NCI-H2081 (cell line): ENCODE measurements at places on chromosomes 13 and 19.
A peak's percentile ranks its signal among the peaks of the same experiment; 100 is the strongest.

DNA sequence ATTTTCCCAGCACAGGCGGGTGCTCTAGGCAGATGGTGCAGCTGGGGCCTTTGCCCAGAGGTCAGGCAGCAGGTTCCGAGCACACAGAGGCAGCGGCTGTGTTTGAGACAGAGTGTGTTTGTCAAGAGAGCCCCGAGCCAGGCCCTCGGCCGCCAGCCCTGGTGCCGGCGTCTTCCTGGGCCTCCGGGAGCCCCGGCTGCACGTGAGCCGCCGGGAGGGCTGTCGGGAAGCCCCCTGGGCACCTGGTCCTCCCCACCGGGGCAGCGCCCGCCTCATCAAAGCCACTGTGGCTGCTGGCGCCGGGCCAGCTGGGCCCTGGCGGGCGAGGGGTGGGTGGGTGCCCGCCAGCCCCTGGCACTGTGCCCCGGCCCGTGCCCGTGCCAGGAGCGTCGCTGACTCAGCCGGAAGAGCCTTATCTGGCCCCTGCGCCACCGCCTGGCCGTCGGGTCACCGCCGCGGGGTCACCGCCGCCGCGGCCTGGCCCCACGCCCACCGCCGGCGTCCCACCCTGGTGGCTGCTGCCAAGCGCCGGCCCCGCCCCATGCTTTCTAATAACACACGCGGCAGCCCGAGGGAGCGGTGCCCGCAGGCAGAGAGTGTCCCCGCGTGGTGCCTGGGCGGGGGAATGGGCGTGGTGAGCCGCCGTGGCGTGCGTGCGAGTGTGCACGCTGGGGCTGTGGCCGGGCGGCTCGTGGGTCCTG, 14.9 kb downstream of the ARID3A start:
- DNase-seq, result peak; percentile 87

DNA sequence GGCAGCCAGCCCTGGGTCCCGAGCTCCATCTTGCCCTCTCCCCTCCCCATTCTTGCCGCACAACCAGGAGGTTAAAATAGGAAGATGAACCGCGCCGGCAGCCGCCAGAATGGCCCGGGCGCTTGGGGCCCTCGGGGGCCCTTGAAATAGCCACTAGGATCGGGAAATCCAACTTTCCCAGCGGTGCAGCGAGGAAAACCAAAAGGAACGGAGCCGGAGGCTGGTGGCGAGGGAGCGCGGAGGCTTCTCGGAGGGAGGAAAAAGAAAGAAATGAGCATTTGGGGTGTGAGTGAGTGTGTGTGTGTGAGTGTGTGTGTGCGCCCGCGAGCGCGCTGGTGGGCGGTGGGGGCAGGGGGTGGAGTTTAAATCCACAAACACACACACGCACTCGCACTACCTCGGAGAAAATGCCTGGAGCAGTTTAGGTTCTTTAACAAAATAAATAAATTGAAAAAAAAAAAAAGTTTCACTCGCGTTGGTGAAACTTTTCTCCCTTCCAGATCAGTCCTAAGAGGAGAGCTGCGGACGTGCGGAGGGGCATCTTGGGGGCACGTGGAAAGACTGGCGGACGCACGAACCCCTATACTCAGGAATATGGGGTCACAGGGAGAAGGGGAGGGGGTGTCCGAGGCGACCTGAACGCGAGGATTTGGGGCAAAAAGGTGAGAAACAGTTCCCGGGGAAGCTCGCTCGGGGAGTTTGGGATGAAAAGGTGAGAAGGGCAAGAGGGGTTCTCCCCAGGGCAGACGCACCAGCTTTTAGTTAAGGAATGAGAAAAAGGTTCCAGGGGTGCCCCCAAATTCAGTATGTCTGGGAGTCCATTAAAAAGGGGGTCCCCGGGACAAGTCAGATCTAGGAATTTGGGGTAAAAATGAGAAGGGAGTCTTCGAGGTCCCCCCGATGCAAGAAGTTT, 1.3 kb downstream of the RFX2 start:
- DNase-seq, result peak; percentile 43

GRCh38 chr19:38793671-38794070, 4.7 kb downstream of the LGALS7B start:
- no peak for DNase-seq

DNA sequence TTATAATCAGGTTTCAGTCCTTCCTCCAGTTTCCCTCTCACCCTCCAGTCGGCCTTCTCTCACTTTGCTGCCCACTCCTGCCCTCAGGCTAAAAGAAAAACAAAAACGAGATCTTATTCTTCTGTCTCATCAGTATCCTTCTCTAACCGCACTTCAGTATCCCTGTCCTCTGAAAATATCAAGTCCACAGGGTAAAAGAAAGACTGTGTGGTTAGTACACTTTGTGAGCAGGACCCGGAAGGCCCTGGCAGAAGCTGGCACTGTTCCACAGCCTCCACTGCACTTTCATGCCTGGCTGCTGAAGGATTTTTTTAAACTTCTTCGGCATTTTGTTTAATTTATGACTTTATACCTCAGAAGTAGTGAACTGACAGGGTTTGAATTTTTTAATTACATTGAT, 51.8 kb downstream of the TM9SF2 start:
- DNase-seq, result no peak

DNA sequence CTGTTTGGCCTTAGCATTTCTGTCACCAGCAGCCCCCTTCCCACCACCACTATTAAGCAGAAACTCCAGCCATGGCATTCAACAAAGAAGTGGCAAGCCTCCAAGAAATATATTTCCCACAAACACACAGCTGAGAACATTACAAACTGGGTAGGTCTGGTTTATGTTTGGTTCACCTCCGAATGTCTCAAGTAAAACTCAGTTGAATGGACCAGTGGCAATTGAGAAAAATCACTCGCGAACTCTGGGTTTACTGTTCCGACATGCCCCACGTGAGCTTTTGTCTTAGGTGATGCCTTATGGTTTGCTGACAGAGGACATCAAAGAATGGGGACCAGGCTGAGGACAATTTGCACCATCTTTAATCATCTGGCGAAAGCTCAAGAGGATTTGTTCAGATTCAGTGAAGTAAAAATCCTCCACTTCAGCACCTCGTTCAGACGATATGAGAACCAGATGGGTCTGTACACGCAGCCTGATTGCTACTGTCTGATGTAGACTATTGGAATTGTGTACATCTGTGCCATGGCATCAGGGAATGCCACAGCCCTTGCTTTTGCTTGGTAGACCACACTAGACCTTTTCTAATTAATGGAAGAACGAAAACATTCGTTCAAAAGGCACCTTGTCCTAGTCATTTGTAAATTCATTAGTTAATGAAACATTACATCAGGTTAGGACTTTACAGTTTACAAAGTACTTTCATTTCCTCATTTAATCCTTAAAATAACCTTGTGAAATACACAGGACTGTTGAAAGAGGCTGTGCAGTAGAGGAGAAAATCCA, 59.4 kb downstream of the SLC10A2 start:
- no peak for DNase-seq

DNA sequence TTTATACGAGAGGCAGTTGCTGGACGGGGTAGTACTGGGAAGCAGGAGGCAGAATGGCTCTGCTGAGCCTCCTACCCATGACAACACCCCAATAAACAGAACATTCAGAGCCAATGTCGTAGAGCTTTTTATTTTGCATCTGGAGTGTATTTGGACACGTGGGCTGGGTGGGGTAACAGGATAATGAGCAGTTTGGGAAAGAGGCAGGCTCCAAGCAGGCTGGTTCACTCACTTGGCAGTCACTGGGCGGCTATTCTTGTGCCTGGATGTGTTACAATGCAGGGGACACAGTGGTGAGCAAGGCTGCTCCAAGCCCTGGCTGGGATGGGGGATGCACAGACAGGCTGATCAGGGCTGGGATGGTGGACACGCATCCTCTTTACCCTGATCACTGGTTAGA, 9.5 kb downstream of the ACTMAP start:
- no peak for DNase-seq

DNA sequence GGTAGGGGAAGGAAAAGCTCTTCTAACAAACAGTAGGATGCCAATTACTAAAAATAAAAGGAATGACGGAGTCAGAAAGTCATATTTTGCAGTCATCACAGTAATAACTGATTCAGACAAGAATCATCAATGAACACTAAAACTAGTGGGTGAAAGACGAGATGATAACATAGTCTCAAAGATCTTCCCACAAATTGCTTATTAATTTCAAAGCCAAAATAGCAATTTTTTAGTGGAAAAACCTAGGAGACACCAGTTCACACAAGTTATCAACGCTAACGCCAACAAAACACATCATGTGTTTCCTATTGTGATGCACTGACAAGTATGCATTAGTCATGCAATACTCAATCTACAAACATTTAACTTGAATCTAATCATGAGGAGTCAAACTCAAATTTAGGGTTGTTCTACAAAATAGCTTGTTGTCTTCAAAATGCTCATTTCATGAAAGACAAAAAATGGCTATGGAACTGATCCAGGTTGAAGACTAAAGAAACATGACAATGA, 18.6 kb downstream of the ZNF233 start:
- no peak for DNase-seq

DNA sequence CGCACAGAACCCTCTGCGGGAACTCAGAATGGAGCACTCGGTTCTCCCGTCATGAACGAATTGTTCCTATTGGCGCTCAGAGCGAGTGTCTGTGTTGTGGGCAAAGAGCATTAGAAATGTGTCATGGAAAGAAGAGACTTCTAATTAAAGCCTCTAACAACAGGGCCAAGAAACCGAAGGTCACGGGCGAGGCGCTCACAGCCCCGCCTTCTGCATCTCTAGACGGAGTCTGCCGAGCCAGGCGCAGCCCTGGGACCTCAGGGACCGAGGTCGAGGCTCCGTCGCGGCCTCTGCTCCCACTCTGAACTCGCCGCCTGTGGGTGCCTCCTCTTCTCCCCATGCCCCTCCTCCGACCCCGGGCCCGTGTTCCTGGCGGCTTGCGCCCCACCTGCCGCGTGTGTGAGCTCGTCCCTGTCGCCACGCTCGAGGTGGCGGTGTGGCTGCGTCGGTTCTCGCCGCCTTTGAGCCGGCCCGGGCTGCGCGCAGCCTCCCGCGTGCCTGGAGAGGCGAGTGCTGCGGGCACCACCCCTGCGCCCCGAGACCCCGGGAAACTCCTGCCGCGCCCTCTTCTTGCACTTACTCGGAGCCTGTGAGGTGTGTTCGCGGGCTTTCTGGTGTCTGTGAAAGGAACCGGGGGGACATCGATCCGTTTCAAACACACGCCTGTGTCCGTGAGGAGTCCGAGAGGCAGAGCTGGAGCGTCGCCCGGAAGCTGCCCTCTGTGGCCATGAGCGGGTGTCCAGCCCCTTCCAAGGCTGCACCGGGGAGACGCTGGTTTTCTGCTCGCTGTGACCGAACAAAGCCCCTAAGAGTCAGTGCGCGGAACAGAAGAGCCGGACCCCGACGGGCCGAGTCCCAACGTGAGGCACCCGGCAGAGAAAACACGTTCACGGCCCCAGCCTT, 45.4 kb upstream of the SPACA7 start:
- no peak for DNase-seq

- DNase-seq, result no peak
Observed at GRCh38 chr19:21750586-21751128, 16.7 kb downstream of the ZNF100 start.

DNA sequence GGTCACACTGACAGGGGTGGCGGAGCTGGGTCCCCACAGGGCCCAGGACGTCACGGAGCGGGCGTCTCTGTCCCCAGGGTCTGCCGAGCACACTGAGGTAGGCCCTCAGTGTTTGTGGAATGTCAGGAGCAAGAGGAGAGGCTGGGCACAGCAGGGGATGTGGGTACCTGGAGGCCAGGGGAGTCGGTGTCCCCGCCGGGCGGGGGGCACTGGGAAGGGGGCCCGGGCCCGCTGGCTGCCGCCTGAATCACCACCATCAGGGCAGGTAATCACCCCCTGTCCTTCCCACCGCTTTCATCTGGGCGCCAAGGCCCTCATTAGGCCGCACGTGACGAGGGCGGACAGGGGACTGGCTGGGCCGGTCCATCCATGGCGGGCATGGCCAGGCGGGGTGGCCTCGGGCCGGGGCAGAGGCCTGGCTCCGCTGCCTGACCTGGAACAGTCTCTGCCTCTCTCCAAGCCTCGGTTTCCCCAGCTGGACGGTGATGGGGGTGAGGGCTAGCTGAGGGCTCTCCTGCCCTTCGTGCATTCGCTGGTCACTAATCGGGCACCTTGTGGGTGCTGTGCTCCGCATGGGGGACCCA, 1.0 kb downstream of the FGF22 start:
- no peak for DNase-seq

GRCh38 chr19:1970003-1970805, 29.2 kb downstream of the CSNK1G2 start:
- DNase-seq, result no peak

GRCh38 chr19:1482361-1483130, 3.5 kb upstream of the C19orf25 start:
- no peak for DNase-seq

DNA sequence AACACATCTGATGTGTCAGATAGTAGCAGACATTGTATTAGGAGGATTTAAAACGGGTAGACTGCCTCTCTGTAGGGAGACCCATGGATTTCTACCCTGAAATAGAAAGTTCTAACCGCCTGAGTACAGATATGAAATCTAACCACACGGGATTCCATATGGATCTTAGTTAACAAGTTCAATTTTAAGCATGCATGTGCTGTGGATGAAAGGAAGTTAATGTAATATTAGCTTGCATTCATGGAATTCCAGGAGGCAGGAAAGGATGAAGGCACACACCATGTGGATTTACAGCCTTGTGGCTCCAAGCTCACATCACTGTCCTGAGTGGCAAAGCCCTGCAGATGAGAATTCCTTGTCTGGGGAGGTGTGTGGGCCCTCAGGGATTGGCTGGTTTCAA, 120.6 kb upstream of the IRS2 start:
- no peak for DNase-seq

DNA sequence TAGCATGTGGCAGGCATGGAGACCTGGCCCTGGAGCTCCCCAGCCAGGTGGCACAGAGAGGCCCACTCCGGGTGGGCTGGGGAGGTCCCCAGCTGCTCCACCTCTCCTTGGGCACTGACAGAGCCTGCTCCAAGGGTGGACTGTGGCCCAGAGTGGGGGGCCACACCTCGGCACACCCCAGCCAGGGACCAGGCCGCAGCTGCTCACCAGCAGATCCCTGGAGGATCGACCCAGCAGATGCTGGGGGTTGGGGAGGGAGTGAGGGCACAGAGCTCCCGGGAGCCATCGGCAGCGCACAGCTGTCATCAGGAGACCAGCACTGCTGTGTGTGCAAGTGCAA, 72.0 kb upstream of the KCTD15 start:
- DNase-seq, result no peak

DNA sequence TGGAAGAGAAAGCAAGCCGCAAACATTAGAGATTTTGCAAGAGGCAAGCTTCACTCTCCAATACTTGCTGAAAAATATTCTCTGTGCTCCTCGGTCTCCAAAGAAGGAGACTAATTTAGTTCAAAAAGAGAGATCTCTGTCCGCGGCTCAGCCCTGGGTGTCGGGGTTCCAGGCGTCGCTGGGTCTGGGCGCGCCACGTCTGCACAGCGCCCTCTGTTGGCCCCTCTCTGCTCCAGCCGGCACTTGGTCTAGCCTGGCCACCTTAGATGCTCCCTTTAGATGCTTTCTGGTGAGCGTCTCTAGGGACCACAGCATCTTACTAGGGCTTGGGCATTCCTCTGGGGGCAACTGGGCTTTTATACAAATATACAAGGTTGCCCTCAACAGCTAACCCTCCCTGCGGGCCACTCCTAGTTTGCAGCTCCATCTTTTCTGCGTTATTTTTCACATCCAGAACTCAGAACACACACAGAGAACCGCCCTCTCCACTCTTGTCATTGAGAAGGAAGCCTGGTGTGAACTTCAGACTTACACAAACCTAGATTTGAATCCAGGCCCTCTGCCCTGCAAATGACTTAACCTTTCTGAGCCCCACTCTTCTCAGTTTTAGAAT, 78.3 kb downstream of the CYSLTR2 start:
- peak; percentile 28 for DNase-seq

- DNase-seq, result no peak
Observed at GRCh38 chr13:109422161-109422560, 364.2 kb downstream of the IRS2 start.

- no peak for DNase-seq
Observed at GRCh38 chr19:50549059-50549926, 18.9 kb downstream of the LRRC4B start.

GRCh38 chr19:5947435-5947834, 30.5 kb downstream of the RANBP3 start:
- DNase-seq, result no peak
